Thymus (tissue), 14 donors: ENCODE measurements at places on chromosomes 1 and 21. TPM values are rescaled to one million over a fixed set of nuclear protein-coding genes. Genes with fewer than 3 reads are reported as not detected.
A peak's percentile ranks its signal among the peaks of the same experiment; 100 is the strongest.

F13B gene
- under 0.01 TPM for total RNA-seq

GJA9 gene
- 0.05 TPM for total RNA-seq

C4BPB gene
- total RNA-seq, result 0.71 TPM

TINAGL1 gene
- 6.3 TPM for total RNA-seq

OR2G6 gene
- not detected for total RNA-seq

SSR2 gene
- 262 TPM for total RNA-seq

CATSPERE gene
- total RNA-seq, result 0.76 TPM

SYPL2 gene
- total RNA-seq, result 0.05 TPM

NPPA gene
- 0.80 TPM for total RNA-seq

ASCL5 gene
- total RNA-seq, result not detected

DNASE2B gene
- total RNA-seq, result not detected

RHCE gene
- 1.0 TPM for total RNA-seq

SFN gene
- total RNA-seq, result 16.7 TPM

KLF17 gene
- not detected for total RNA-seq

SUSD4 gene
- 4.6 TPM for total RNA-seq

DNA sequence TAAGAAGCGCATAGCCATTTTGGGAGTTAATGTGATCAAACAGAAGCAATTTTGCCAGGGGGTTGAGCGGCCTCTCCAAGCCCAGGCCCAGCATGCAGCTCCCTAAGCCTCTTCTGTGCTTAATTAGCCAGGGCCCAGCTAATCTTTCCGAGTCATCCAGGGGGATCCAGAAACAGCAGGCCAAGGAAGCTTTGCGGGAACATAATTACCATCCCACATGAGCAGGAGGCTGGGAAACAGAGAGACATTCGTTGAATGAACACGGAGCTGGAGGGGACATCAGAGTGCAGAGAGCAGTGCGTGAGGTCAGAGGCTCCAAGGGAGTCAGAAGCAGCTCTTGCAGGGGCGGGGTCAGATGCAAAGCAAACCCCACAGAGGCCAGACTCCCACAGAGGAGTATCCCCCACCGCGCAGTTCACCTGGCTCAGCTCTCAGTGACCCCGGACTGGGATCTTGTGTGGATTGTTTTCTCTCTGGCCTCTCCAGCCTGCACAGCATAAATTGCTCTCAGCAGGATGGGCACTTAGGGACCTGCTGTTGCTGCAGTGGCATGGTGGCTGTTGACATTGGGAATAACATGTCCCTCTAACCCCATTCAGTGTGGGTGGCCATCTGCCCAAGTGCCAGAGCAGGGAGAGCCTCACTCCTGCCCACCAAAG lies 657.4 kb downstream of the AJAP1 start:
- no peaks in the 10 kb centered on the region for H3K27me3 ChIP-seq
- no peak overlapping the region for H3K27ac ChIP-seq

DNA sequence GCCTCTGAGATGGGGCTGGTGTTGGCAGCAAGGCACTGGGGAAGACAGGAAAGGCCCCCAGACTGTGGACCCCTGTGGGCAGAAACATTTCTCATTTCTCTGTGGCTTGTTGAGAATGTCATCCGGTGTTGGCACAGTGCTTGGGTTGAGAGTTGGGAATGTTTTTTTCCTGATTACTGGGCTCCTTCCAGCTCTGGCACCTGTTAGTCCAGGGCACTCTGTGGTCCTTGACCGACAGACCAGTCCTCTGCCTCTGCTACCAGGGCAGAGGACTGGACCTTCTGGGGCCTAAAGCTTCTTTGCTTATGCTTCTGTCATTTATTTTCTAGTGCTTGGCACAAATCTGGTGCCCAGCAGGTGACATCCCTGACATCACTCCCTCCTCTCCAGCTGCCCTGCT lies 4.8 kb upstream of the SPRR5 start:
- no peak for DNase-seq
- no peaks in the 10 kb centered on the region for H3K36me3 ChIP-seq
- H3K4me3 ChIP-seq, result no peak overlapping the region

GRCh38 chr1:20058531-20058930 lies 11.5 kb upstream of the PLA2G5 start:
- no peak for DNase-seq
- H3K27me3 ChIP-seq, result no peaks in the 10 kb centered on the region
- no peaks in the 10 kb centered on the region for H3K36me3 ChIP-seq
- H3K4me1 ChIP-seq, result no peaks in the 10 kb centered on the region
- H3K4me3 ChIP-seq, result no peak overlapping the region

DNA sequence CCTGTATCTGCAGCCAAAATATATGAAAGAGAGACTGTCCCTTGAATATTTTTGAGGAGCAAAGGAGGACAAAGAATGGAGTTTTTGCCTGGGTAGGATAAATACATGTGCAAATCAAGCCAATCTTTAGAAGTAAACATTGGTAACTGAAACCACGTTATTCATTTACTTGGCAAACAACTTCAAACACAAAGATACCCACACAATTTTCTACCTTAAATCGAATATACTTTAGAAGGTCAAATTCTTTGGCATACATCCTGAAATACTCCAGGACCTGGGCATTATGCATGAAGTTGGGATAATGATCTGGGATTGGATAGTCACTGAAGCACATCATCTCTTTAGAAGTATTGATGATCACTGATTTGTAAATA lies 9.6 kb downstream of the FMO5 start:
- no peaks in the 10 kb centered on the region for H3K4me1 ChIP-seq
- no peak overlapping the region for H3K27ac ChIP-seq
- H3K36me3 ChIP-seq, result no peaks in the 10 kb centered on the region
- no peak overlapping the region for H3K4me3 ChIP-seq
- DNase-seq, result no peak
- no peaks in the 10 kb centered on the region for H3K27me3 ChIP-seq

DNA sequence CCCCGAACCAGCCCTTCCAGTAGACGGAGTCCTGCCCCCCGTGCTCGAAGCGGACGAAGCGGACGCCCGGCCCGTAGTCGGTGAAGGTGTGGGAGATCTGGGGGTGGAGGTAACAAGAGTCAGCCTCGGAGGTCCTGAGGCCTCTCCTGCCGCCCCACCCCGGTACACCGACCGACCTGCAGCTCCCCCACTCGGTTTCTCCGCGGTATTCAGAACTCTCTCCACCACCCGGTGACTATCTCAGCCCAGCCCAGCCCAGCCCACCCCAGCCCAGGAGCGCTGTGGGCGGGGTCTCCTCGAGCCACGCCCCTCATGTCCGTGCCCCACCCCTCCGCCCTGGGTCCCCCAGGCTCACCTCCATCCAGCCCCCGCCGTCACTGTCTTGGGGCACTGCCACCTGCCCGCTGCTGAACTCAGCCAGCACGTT lies 5.5 kb downstream of the FBXO2 start:
- no peak for DNase-seq
- H3K27ac ChIP-seq, result no peak overlapping the region
- H3K4me3 ChIP-seq, result no peak overlapping the region
- peaks cover 75% of the 10 kb centered on the region for H3K27me3 ChIP-seq
- H3K36me3 ChIP-seq, result no peaks in the 10 kb centered on the region

- H3K27me3 ChIP-seq, result no peaks in the 10 kb centered on the region
- H3K4me3 ChIP-seq, result no peak overlapping the region
These were observed 382.7 kb upstream of the DUSP10 start for GRCh38 chr1:222124602-222125001.

- no peaks in the 10 kb centered on the region for H3K27me3 ChIP-seq
- H3K36me3 ChIP-seq, result no peaks in the 10 kb centered on the region
- DNase-seq, result no peak
- no peak overlapping the region for H3K4me3 ChIP-seq
- H3K4me1 ChIP-seq, result no peaks in the 10 kb centered on the region
These were observed 174.3 kb downstream of the ADGRL2 start for GRCh38 chr1:81974883-81975555.

DNA sequence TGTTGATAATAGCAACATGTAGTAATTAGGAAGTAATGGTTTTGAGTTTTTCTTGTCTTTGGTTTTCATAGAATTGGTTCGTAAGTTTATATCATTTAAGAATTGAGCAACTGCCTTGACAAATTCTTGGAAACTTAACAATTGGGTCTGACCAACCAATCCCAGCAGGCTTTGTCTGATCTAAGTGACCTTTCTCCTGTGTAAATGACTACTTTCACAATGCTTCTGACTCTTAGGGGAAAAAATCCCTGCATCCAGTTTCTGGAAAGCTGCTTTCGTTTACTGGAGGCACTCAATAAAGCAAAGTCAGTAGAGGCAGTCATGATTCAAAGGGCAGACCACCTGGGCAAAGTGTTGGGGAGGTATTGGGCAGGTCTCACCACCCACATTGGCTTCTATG lies 303.6 kb upstream of the FAM78B start:
- no peak overlapping the region for H3K27ac ChIP-seq
- H3K4me3 ChIP-seq, result no peak overlapping the region
- no peaks in the 10 kb centered on the region for H3K27me3 ChIP-seq

DNA sequence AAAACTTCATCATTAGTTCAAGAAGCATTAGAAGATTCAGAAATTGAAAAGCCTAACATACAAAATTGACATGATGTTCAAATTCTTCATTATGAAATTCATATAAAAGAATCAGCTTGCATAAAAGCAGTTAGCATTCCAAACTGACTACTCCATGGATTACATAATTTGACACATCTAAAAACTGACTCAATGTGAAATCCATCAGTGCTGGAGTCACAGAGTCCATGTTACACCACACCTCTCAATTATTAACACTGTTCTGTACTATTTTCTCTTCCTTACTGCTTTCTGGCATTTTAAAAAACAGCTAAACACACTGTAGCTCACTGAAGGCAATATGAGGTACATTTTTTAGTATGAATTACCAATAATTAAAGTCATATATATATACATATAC lies 28.0 kb downstream of the ARHGAP29 start:
- H3K4me3 ChIP-seq, result no peak overlapping the region
- no peaks in the 10 kb centered on the region for H3K27me3 ChIP-seq
- no peaks in the 10 kb centered on the region for H3K36me3 ChIP-seq
- DNase-seq, result no peak

- no peaks in the 10 kb centered on the region for H3K27me3 ChIP-seq
- H3K36me3 ChIP-seq, result no peaks in the 10 kb centered on the region
- DNase-seq, result peak; percentile 60
- no peak overlapping the region for H3K27ac ChIP-seq
These were observed 47.2 kb downstream of the S1PR1 start for GRCh38 chr1:101284021-101284420.

- H3K4me1 ChIP-seq, result no peaks in the 10 kb centered on the region
- no peaks in the 10 kb centered on the region for H3K36me3 ChIP-seq
- H3K27ac ChIP-seq, result no peak overlapping the region
- H3K4me3 ChIP-seq, result no peak overlapping the region
- no peaks in the 10 kb centered on the region for H3K27me3 ChIP-seq
These were observed 42.9 kb downstream of the DDX20 start for GRCh38 chr1:111798580-111798979.

DNA sequence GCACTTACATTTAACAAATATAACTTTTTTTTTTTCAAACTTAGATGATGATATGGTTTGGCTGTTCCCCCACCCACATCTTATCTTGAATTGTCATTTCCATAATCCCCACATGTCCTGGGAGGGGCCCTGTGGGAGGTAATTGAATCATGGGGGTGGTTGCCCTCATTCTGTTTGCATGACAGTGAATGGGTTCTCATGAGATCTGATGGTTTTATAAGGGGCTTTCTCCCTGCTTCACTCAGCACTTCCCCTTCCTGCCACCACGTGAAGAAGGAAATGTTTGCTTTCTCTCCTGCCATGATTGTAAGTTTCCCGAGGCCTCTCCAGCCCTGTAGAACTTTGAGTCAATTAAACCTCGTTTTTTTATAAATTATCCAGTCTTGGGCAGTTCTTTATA lies 432.6 kb downstream of the AMY1C start:
- H3K36me3 ChIP-seq, result no peaks in the 10 kb centered on the region
- DNase-seq, result no peak
- H3K4me3 ChIP-seq, result no peak overlapping the region
- H3K4me1 ChIP-seq, result no peaks in the 10 kb centered on the region
- no peak overlapping the region for H3K27ac ChIP-seq

DNA sequence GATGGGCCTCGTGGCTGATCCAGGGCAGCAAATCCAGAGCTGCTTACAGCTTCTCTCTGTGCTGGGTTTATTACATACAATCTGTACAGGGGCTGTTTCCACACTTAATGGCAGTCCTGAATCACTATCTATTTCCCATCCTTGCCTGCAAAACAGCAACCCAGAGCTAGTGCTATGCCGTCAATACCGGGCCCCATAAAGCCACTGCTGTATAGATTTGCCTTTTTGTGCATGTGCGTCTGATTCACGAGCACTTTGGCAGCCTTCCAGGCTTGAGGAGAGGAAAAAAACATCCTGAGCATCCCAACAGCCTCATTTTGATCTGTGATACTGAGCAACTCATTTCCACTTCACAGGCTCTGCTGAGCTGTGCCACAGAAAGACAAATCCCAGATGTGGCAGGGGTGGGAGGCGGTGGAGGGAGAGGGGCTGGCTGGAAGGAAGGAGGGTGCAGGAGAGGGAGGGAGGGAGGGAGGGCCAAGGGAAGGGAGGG lies 65.2 kb upstream of the TARBP1 start:
- no peaks in the 10 kb centered on the region for H3K27me3 ChIP-seq
- H3K4me1 ChIP-seq, result peaks cover 44% of the 10 kb centered on the region
- no peak for DNase-seq
- peak overlapping the region; percentile 50 for H3K27ac ChIP-seq
- no peak overlapping the region for H3K4me3 ChIP-seq

DNA sequence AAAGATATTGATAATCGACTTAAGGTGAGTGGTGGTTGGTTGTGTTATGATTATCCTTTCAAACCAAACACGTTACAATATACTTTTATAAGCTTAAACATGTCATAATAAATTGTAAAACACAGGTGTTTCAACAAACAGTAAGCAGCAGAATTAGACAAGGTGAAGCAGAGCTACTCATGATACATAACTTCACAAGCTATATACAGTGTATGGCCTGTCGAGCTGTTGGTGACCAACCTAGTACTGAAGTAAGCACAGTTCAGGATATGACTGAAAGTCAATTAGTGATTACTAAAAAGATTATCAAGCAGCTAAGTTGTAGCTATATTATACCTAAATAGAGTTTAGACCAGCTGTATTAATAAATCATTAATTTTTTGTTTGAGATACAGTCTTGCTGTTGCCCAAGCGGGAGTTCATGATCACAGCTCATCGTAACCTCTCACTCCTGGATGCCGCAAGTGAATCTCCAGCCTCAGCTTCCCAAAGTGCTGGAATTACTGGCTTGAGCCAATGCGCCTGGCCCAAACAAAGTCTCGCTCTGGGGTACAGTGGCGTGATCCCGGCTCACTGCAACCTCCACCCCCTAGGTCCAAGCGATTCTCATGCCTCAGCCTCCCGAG lies 148.1 kb downstream of the EIF4G3 start:
- H3K4me3 ChIP-seq, result no peak overlapping the region
- DNase-seq, result no peak
- no peaks in the 10 kb centered on the region for H3K27me3 ChIP-seq
- H3K36me3 ChIP-seq, result no peaks in the 10 kb centered on the region
- H3K27ac ChIP-seq, result no peak overlapping the region
